ENCODE measurements at places on chromosomes 13 and 19.

GRCh38 chr13:62176051-62176450, 760.4 kb upstream of the PCDH20 start:
- DNase-seq, result no peak

DNA sequence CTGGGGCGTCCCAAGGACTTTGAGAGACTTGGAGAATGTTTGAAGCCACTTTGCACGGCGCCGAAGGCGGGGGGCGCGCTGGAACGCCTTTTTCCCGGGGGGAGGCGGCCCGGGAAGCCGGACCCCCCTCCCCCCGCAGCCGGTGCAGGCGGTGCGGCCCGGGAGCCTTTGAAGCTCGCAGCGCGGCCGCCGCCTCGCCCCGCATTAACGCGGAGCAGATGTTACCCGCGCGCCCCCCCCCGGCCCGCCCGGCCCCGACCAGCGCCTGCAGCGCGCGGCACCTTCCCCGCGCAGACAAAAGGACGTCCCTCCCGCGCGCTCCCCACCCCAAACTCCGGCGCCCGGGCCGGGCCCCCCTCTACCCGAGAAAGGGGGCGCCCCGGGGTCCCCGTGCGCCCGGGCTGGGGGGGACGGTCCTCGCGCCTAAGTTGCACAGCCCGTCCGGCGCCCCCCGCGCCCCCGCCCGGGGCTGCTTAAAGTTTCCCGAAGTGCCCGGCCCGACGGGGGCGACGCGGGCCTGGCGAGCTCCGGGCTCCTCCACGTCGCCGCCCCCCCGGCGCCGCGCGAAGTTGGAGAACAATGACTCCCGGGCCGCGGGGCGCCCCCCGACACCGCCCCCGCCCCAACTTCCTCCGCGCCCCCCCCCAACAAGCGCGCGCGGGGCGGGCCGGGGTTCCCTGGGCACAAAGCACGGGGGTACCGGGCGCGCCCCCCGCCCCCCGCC, 685 bp downstream of the TCF3 start:
- peak; percentile 30 for DNase-seq

GRCh38 chr19:58346961-58347929, 6.0 kb downstream of the A1BG start:
- DNase-seq, result peak; percentile 39

DNA sequence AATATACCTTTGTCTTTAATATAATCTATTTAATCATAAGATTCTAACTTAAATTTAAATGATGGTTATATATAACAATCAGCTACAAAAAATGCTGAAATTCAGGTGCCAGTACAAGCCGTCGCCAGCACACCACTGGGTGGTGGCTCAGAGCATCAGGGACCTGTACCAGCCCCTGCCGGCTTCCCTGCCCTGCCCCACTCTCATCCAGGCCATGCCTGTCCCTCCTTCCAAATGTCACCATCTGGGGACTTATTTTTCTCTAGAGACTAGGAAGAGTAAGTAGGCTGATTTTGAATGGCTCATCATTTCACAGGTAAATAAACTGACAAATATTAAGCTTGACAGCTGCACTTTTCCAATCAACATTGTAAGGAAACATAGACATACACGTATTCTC, 1.6 kb downstream of the METTL21C start:
- DNase-seq, result no peak

DNA sequence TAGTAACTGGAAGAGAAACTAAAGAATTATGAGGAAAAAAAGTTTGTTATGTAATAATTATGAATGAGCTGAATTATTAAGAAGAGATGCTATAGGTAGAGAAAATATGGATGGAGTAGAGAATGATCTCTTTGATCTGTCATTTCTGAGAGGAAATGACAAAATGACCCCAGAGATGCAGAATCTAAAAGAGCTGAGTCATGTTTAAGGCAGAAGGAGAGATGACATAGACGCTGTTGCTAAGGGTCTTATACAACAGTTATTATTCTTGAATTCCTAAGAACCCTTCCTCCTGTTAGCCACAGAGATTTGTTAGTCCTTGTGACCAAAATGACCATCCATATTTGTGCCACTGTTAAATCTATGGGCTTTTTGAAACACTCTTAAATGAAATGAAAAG, 58.3 kb upstream of the FREM2 start:
- no peak for DNase-seq

GRCh38 chr13:62524061-62524460, 1108.4 kb upstream of the PCDH20 start:
- no peak for DNase-seq

GRCh38 chr19:54682306-54682856, 19.6 kb downstream of the LILRB4 start:
- no peak for DNase-seq

DNA sequence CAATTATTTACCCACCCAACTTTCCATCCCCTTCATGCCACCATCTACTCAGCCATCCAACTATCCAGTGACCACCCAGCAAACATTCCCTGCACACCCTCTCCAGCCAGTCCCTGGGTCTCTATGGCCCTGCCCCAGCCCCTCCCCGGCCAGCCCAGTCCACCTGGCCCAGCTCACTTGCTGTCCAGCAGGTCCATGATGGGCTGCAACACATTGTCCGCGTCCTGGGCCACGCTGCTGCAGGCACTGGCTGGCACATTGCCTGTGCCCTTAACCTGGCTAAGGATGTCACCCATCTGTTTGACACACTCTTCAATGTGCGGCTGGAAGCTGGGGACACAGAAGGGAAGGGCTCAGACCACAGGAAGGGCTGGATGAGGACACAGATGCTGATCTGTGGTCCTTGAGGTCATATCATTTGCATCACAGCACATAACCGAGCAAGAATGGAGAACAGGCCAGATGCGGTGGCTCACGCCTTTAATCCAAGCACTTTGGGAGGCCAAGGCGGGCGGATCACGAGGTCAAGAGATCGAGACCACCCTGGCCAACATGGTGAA, 61.6 kb downstream of the UNC13A start:
- no peak for DNase-seq

DNA sequence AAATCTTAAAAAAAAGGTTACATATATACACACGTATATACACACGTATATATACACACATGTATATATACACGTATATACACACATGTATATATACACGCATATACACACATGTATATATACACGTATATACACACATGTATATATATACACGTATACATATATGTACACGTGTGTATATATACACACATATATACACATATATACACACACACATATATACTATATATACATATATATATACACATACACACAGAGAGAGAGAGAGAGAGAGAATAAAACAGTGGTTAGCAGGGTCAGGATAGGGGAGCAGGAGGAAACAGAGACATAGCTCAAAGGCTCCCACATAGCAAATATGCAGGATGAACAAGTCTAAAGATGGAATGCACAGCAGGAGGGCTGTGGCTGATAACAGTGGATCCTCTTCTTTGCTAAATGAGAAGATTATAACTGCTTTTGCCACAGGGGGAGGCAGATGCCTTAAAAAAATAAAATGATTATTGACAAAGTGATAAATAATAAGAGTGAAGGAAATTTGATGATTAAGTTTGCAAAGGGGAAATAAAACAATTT, 714.5 kb downstream of the UQCRFS1 start:
- DNase-seq, result no peak

DNA sequence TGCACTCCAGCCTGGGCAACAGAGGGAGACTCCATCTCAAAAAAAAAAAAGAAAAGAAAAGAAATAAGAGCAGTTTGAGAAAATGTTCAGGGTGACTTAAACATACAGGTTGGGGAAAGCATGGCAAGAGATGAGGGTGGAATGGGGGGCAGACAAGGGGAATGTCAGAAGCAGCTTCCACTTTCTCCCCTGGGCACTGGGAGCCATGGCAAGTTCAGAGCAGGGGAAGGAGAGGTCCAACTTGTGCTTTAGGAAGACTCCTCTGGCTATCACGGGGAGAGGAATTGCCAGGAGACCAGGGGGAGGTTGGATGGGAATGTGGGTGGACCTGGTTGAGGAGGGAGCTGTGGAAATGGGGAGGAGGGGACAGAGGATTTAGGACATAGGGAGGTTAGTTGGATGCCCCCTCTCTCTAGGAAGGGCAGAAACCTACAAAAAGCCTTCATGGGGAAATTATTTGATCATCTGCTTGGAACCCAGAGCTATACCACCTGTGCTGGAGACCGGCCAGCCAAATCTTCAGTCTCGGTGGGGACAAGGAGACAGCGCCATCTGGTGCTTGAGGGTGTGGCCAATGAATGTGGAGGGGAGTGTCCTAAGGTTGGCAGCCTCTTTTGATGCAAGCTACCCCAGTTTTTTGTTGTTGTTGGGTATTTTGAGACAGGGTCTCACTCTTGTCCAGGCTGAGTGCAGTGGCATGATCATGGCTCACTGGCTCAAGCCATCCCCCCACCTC, 7.3 kb upstream of the STRN4 start:
- DNase-seq, result no peak

DNA sequence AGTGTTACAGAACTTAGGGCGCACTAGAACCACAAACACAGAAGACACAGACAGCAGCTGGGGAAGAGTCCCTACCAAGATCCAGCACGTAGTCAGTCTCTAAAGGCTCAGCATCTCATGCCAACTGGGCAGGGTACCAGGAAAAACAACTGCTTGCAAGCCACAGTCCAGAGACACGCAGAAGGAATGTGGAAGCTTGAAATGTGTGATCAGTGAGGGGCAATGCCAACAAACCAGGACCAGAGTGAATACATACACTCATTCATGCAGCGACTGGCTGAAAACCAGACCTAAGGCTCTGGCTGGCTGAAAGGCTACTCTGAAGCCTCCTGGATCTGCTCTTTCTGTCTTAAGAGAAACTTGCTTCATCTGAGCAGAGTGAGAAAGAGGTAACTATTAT, 1484.8 kb downstream of the EFNB2 start:
- no peak for DNase-seq

DNA sequence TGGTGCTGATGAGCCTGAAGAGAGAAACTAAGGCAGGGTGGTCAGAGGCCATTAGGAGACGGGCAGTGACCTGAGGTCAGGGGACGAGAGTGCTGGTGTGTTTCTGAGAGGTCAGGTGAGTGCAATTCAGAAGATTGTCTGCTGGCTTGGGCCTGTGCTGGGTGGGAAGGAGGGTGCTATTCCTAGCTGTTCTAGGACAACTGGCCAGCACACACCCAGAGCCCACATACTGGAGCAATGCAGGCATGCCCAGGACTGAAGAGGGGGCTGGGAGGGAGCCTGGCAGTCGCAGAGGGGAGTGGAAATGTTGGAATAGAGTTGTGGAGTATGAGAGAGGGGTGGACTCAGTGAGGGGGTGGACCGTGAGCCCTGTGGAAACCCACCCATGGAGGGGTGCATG, 16.5 kb downstream of the ARHGEF7 start:
- DNase-seq, result no peak

DNA sequence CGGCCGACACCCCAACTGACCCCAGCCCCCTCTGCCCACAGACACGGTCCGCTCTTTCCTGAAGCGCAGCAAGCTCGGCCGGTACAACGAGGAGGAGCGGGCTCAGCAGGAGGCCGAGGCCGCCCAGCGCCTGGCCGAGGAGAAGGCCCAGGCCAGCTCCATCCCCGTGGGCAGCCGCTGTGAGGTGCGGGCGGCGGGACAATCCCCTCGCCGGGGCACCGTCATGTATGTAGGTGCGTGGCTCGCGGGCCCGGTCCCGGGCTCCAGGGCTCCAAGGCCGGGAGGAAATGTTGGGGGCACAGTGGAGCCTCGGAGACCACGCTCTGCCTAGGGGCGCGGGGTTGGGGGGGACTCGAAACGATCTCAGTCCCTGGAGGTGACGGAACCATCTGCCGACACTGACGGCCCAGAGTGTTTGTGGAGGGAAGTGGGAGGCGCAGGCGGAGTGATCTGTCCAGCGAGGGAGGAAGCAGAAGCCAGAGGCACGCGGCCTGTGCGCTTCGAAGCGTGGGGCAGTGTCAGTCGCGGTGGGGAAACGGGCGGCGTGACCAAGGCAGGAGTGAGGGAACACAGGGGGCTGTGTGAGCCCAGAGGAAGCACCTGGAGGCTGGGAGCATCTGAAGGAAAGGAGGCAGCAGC, 6.3 kb downstream of the TBCB start:
- no peak for DNase-seq

- peak; percentile 58 for DNase-seq
Observed at GRCh38 chr19:40806423-40807146, 7.6 kb downstream of the EGLN2 start.

DNA sequence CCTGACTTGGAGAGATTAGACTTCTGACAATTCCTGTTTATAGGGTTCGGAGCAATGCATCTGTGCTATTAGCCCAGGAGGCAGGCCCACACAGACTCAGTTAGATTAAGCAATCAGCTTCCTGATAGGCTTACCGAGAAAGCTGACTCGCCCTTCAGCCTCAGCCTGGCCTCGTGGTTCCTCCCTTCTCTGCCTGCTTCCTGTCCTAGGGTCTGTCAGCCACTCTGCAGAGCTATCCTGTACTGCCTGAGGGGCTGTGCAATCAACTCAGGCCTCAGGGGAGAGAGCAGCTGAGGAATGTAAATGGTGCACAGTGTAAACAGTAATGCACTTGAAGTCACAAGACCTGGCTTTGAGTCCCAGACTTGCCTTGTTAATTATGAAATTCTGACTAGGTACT, 30.7 kb downstream of the HTR2A start:
- DNase-seq, result no peak

DNA sequence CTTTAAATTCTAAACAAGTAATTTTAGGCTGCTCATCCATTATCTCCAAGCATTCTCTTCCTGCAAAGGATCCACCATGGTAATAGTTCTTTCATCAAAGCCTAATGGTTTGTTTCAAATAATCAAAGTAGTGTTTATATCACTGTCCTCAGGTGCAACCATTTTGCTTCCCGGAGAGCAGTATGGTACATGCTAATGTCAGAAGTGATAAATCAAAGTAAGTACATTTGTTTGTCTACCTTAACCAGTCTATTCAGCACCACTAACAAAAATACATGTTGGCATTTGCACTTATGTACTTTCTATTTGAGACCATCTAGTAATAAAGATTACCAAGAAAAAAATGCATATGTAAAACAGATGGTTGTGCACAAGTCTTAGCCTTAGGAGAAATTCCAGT, 37.5 kb downstream of the DACH1 start:
- DNase-seq, result no peak

GRCh38 chr19:3233831-3234230, 9.4 kb downstream of the CELF5 start:
- DNase-seq, result no peak

GRCh38 chr19:3061182-3062161, 823 bp downstream of the TLE5 start:
- peak; percentile 57 for DNase-seq

DNA sequence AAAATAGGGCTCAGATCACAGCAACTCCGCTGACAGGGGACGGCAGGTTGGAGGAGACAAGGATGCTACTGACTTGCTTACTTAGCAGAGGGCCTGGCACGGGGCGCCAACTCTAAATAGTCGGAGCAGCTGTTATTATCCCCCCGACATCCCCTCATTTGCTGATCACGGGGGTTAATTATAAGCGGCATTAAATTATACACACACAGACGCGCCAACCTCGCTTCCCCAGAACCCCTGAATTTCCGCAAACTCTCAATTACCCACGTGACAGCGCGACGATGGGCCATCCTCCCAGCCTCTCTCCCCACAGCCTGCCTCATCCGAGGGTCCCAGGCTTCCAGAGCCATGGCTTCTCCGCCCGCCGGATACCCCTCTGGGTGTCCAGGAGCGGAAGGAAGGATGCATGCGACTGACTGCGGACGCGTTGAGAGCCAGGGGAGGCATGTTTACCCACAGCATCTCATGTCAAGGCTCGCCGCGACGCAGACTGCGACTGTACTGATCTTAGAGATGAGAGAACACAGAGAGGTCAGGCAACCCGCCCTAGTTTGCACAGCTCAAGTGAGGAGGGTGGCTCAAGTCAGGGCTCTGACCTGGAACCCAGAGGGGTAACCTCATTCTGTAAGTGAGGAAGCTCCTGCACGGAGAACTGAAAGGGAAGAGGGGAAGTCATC, 5.7 kb downstream of the PTPRS start:
- no peak for DNase-seq

- no peak for DNase-seq
Observed at GRCh38 chr13:75195495-75196146, 286.3 kb downstream of the TBC1D4 start.

All from stimulated activated CD8-positive, alpha-beta memory T cell treated with anti-CD3 and anti-CD28 coated beads, Interleukin-2, amount 100 ng/mL, for 1 hour (primary cell).